ENCODE measurements at places on chromosomes 7 and 10.

DNA sequence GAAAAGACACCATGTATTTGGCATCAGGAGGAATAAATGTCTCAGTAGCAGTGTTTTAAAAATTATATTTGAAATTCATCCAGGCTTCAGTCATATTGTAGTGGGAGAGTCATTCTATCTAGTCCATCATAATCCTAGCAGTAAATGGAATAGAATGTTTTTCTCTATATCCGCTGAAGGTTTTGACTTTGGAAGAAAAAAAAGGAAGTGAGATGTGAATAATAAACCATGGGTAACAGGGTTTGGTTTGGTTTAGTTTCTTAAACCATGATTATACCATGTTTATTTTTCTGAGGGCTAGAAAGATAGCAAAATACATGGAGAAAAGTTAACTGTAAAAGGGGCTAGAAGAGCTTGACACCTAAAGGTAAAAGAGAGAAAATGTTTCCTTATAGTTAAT is 16.4 kb upstream of the BPGM start:
- no peak for DNase-seq

- no peak for DNase-seq
These were observed 316.1 kb downstream of the ADRA2A start for GRCh38 chr10:111392910-111393309.

- DNase-seq: no peak
These were observed 4.5 kb upstream of the LRRC4 start for GRCh38 chr7:128035712-128036111.

GRCh38 chr10:132463333-132464255 is 66.6 kb downstream of the PWWP2B start:
- no peak for DNase-seq

GRCh38 chr10:690372-691161 is 1.1 kb upstream of the DIP2C start:
- DNase-seq: no peak

Data from germinal center (tissue), 1 donor.